ENCODE measurements at places on chromosomes 4 and X.

DNA sequence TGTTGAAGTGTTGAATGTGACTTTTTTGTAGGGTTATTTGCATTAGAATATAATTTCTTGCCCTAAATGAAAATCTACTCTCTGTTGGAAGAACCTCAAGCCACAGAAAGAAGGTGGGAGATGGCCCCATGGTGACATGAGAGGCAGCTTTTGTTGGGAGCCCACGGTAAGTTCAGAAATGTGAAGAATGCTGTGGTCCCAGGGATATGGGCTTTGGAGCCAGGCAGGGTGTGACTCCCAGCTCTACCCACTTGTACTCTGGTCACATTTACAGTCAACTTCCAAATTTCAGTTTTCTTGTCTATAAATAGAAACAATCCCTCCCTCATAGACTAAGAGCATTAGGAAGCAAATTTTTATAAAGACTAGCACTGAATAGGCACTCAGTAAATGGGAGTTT lies 177.8 kb downstream of the RAB28 start:
- no peak for DNase-seq

DNA sequence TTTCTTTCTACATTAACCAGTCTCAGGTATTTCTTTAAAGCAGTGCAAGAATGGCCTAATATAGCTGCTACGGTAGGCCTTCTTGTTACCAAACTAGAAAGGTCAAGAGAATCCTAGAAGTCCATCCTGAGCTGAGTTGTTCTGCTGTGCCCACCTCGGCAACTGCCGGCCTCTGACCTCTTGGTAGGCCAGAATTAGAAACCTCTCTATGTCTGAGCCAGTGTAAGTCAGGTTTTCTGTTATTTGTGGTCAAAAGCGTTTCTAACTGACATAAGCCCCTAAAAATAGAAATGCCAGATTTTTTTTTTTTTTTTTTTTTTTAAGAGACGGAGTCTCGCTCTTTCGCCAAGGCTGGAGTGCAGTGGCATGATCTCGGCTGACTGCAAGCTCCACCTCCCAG lies 43.1 kb downstream of the SOWAHB start:
- no peak for DNase-seq

- no peak for DNase-seq
Observed at GRCh38 chr4:134073711-134074110, 127.9 kb downstream of the PABPC4L start.

- peak; percentile 56 for DNase-seq
Observed at GRCh38 chr4:53854991-53855568, 209.3 kb downstream of the CHIC2 start.

GRCh38 chrX:141185366-141185765 lies 8.4 kb upstream of the LDOC1 start:
- no peak for DNase-seq

GRCh38 chrX:120512627-120513026 lies 43.5 kb upstream of the LAMP2 start:
- no peak for DNase-seq

- no peak for DNase-seq
Observed at GRCh38 chr4:15145709-15146108, 143.4 kb downstream of the CPEB2 start.

- DNase-seq, result no peak
Observed at GRCh38 chr4:56531823-56532222, 26.2 kb downstream of the ARL9 start.

DNA sequence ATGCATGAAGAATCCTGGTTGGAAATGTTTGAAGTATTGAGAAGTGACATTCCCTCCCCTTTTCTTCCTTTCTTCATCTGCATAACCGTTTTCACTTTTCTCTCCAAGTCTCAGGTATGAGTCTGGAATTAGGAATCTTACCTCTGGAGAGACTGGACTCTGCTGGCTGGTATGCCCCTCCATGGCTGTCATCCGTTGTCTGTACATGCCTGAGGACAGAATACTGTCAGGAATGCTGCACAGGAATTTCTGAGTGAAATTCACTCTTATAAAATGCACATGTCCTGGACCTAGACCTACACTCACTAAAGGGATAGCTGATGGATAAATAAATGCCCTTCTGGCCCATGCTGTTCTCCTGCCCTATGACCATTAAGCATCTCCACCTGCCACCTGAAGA lies 179.5 kb downstream of the MSN start:
- no peak for DNase-seq

DNA sequence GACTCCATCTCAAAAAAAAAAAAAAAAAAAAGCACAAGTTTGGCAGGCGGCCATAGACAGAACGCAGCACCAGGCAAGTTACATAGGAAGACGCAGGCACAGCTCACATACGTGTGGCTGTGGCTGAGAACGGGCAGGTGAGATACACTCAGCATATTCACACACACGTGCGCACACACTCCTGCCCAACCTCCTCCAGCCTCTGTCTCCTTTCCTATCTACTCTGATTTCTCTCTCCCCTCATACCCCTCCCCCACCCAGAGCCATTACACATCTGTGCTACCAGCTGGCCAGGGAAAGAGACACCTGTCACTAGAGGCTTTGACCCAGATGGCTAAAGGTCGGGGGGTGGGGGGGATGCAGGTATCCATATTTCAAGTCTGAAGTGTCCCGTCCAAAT lies 2.2 kb upstream of the SLC38A5 start:
- no peak for DNase-seq

GRCh38 chr4:85430226-85430625 lies 44.7 kb upstream of the ARHGAP24 start:
- no peak for DNase-seq

DNA sequence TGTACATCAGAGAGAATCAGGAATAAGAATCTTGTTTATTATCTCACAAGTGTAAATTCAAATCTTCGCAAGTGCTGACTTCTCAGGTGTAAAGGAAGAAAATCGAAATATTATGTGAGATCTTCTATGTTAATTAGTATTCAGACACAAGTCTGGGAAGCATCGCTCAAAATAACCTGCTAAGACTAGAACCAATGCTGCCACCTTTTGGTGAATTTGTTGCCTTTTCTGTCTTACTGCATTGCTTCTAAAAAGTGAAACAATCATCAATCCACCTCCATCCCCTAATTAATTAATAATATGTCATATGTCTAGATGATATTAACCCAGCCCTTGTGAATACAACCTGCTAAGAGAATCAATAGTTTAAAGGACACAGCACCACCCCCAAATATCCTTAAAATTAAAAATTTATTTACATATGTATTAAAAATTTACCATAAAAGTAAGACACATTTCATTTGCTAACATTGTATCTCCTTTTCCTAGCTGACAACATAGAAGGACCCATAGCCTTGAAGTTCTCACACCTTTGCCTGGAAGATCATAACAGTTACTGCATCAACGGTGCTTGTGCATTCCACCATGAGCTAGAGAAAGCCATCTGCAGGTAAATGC lies 3.5 kb downstream of the EPGN start:
- DNase-seq, result no peak
